ENCODE measurements at places on chromosomes 5 and 9.
A peak's percentile ranks its signal among the peaks of the same experiment; 100 is the strongest.

GRCh38 chr9:6080154-6080716 is 64.8 kb upstream of the RANBP6 start:
- DNase-seq = peak; percentile 64

DNA sequence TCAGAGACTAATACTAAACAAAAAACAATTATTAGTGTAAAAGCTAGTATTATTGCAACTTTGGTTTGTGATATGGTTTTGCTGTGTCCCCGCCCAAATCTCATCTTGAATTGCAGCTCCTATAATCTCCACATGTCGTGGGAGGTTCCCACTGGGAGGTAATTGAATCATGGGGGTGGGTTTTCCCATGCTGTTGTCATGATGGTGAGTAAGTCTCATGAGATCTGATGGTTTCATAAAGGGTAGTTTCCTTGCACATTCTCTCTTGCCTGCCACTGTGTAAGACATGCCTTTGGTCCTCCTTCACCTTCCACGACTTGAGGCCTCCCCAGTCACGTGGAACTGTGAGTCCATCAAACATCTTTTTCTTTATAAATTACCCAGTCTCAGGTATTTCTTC is 325.9 kb upstream of the DAB2 start:
- DNase-seq = no peak

- no peak for DNase-seq
These were observed 2.0 kb downstream of the FCHSD1 start for GRCh38 chr5:141649056-141649688.

- no peak for DNase-seq
These were observed 13.9 kb downstream of the C9orf50 start for GRCh38 chr9:129607027-129607387.

DNA sequence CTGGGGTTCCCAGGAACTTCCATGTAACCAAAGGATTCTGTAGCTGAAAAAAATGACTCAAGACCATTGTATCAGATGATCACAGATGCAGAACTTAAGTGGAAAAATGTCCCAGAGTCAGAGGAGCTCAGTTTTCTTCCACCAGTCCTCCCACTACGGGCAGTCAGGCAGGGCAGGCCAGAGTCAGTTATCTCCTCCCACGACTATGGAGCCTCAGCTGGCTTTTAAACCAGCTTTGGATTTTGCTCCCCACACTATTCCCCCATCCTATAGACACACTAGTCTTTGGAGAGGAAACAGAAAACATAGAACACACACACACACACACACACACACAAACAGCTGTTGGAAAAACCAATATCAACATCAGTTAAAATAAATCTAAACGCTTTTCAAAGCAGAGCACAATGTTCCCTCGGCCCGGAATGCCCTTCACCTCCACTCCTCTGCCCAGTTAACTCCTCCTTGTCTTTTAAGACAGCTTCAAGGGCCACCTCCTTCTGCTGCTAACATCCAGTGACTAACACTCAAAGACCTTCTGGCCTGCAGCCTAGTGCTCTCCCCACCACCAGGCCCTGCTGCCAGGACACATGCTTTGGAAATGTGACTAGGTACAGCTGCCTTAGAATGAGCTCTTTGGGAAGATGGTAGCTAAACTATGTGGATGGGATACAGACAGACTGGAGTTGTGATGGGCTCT is 56.8 kb downstream of the NIPAL4 start:
- DNase-seq = no peak

DNA sequence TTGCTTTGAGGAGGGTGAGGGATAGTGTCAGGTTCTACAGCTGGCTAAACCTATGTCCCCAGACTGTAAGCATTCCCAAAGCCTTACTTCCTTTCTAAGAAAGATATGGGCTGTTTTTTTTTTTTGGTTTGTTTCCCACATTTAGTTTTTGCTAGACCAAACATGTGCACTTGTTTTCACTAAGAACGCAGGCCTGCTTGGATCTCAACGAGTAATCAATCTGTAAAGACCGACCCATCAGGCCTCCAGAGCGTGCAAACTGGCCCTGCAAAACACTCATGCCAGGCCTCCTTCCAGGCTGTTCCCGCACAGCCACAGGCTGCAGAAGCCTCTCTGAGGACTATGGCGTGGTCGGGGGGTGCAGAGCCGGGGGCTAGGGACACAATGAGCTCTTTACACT is 304.8 kb upstream of the PANK3 start:
- no peak for DNase-seq

DNA sequence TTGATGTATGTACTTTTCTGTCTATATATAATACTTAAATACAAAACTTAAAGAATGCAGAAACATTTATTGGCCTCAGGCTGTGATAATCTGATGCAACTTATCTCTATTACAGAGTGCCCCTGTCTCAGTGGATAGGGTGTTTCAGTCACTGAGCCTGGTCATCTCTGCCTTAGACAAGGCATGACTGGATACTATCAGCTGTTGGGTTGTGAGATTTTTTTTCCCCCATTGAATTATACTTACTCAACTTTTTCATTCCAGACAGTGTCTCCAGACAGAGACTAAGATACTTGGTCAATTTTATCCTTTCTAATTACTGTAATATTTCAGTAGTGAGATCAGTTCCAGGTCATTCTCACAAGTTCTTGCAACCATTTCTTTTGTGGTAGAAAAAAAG is 26.7 kb downstream of the XRCC4 start:
- no peak for DNase-seq
